ENCODE measurements at places on chromosomes 2 and 18.

GRCh38 chr18:76376225-76376624, 118.8 kb downstream of the ZNF516 start:
- no peak for DNase-seq

DNA sequence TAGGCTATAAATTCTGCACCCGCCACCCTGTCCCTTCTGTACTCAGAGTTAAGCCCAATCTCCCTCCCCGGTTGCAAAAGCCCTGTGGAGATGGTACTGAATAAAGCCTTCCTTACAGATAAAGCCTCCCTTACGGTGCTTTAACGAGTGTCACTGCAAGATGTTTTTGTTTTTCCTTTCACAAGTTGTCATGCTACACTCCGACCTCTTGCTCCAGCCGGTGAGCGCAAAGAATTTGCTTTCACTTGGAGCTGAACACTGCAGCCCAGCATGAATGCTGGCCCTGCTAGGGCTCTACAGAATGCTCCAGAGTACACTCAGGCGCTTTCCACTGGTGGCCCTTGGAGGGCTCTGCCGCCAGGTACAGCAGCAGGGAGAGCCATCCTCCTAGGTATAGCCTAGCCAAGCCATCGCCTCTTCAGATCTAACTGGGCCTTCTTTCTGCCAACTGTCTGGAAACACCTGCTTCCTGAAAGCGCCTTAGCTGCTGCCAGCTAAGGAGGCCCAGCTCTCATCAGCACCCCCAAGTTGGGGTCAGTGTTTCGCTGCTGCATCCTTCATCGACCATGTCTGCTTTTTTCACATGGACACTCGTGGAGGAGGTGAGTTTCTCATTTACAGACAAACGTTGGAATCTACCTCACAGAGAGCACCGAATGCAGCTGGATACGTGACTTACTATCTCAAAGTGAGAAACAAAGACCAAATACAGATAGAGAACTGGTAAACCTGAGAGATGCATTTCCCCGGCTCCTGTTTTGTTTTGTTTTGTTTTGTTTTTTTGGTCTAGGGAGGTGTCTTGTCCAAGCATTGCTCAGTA, 13.4 kb upstream of the CREG2 start:
- no peak for DNase-seq

GRCh38 chr2:215476424-215476823, 40.6 kb upstream of the FN1 start:
- DNase-seq: no peak

- DNase-seq: peak; percentile 47
Observed at GRCh38 chr2:227890495-227891079, 19.2 kb downstream of the DAW1 start.

- no peak for DNase-seq
Observed at GRCh38 chr2:29462293-29462692, 347.1 kb downstream of the CLIP4 start.

- no peak for DNase-seq
Observed at GRCh38 chr2:191857259-191857805, 10.4 kb upstream of the CAVIN2 start.

- DNase-seq: no peak
Observed at GRCh38 chr18:59719544-59720181, 22.4 kb upstream of the CCBE1 start.

DNA sequence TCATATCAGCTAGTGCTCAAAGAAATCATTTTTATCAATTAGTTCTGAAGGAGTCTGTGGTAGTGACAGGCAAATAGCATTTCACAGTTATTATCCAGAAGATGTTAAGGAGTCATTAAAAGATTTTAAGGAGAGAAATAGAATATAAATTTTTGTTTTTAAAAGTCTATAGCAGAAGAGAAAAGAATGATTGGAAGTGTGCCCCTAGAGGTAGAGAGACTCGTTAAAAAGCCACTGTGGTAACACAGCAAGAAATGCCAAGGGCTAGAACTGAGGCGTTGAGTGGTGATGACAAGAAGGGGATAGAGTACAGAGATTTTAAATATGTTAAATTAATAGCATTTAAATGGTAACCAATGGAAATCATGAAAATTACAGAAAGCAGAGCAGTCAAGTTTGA, 78.3 kb downstream of the VWC2L start:
- no peak for DNase-seq

DNA sequence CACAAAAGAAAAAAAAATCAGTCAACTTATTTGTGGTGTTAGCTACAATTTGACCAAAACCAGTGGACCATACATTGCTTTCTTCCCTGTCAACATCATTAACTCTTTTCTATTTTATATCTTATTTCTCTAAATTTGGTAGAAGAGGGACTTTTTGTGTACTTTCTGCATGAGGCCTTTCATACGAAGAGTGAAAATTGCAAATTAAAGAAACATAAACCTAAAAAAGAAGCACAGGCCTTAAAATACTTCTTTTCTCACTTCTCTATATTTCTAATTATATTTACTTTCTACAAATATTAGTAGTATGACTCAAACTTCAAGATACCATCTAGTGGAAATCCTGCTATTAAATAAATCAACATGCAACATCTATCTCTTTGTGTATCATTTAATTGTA, 1073.4 kb upstream of the ZEB2 start:
- DNase-seq: no peak

DNA sequence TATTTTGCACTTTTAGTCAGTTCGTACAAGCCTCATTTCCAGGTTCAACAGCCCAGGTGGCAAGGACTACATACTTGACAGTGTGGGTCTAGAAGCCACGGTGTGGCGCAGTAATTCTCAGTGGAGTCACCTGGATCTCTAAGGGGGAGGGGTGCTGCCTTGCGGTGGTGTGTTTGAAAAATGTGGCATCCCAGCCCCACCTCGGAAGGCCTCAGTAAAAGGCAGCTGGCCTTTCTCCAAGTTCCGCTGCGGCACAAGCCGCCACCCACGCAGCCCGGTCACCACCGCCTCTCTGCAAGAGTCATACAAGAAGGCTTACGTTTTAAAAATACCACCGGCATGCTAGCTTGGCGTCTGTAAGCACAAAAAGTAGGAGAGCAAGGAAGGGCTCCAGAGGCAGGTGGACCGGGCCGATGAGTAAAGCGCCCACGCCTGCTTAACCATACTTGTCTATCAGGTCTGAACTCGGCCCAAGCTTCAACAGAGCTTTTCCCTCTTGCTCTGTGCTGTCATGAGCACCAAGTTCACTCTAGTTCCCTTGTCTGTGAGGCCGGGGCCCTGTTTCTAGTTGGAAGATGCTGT, 49.5 kb downstream of the SPRED2 start:
- peak; percentile 77 for DNase-seq

DNA sequence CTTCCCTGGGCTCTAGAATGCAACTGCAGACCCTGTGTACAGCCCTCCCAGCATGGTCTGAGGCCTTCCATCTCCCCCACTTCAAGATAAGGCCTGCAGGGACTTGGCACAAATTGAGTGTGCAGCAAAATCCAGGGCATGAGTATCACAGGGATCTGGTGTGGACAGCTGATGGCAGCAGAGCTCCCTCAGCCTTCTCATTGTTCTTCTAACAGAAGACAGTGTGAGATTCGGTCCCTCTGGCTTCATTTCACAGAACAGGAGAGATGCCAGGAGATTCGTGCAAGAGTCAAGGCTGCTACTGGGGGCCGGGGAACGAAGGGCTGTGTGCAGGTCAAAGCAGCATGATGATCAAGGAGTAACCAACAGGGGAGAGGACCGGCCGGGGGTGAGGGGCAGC, 85.8 kb downstream of the UXS1 start:
- no peak for DNase-seq

DNA sequence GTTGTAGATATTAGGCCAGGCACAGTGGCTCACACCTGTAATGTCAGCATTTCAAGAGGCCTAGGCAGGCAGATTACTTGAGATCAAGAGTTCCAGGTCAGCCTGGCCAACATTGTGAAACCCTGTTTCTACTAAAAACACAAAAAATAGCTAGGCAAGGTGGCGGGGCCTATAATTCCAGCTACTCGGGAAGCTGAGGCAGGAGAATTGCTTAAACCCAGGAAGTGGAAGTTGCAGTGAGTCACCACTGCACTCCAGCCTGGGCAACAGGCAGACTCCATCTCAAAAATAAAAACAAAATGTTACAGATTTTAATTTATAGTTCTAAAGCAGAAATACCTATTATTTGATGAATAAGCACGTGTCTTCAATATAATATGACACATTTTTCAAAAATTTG, 65.6 kb upstream of the UBXN4 start:
- no peak for DNase-seq

DNA sequence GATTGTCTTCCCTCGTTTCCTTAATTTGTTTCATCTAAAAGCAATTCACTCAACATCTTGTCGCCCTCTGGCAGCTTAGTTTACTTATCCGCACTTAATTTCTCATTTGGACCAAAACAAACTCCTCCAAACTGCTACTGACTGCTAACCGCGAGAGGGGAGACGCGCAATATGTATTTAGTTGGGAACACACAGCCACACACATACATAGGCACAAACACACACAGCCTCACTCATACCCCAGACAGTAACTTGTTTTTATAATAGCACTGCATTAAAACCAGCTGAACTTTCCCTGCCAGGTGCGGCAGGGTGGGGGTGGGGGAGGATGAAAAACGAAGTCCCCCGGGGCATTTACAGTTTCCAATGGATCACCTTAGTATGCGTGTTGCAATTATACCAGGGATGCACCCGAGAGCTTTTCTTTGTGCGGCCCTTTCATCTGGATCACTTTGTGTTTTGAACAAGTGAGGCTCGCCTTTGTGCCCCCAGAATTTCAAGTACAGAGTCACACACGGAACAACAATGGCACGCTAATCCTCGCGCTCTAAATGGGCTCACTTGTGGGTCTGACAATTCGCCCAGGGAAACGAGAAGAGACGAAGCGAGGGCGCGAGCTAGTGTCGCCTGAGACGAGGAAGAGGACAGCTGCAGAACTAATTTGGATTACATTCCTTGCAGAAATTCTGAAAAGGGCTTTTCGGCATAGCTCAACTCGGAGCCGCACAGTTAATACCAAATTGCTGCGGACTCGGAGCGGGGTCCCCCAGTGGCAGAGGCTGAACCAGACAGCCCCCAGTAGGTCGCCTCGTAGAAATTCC, 2.4 kb downstream of the ERBB4 start:
- no peak for DNase-seq

GRCh38 chr2:59195851-59196250, 954.7 kb upstream of the FANCL start:
- DNase-seq: no peak

DNA sequence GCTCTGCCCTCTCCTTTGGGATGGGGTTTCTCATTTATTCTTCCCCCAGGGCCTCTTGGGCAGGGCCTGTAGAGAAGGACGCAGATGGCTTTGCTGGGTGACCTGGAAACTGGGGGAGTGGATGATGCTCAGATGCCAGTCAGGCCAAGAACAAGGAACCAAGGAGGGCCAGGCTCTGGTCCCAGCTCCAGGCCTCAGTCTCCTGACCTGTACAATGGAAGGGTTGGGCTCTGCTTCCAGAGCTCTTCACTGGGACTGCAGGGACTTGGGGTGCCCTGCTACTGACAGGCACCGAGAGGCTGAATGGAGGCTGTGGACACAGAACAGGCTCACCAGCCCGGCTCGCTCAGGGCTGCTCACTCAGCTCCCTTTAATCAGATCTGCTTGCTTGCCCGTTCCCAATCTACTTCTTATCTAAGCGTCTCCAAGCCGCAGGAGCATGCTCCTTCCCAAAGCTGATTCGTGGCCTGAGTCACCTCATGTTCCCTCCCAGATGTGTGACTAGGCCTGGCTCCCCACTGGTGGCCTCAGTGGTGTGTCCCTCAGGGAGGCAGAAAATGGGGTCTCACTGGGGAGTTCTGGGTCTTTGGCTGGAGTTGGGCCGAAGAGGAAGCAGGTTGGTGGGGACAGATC, 82.6 kb upstream of the ODC1 start:
- DNase-seq: no peak

DNA sequence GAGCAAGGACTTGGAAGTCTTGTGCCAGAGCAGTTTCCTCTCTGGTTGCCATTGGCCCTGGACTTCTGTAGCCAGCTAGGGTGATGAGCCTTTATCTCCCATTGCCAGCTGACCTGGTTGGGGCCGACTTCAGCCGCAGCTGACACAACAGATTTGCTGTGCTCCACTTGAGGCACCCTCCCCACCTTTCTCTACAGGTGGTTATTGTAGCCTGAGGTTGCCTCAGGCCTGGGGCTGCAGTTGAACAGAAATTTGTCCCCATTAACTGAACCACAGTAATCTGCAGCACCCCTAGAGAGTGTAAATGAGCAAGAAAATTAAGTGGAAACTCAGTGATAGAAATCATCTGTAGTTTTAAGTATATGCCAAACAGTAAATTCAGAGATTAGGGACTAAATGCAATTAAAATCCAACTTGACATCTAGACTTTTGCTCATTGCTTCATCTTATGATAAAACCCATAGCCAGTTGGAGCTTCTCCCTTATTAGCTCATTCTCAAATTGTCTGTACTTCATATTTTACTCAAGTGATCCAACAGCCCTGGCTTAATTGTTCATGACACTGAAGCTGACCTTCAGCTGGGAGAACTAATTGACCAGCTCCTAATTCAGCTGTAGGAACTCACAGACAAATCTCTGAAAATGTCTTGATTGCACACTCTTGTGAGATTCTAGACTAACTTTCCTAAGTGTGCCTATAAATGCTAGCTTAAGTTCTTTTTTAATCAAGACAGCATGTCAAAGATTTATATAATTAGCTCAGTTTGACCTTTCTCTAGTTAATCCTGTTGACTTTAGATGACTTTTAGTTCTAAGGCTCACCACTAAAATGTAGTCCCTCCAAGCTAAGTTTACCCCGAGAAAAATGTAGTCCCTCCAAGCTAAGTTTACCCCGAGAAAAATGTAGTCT, 48.9 kb downstream of the COPS8 start:
- no peak for DNase-seq

- DNase-seq: no peak
Observed at GRCh38 chr2:151252646-151253045, 9.0 kb downstream of the RBM43 start.

All from CD8-positive, alpha-beta T cell (primary cell).